GM12892 (cell line): ENCODE measurements at places on chromosomes 4 and X.
A peak's percentile ranks its signal among the peaks of the same experiment; 100 is the strongest.

- no peak for DNase-seq
These were observed at the start of gene SOX3 for GRCh38 chrX:140504371-140505324. SOX3 (minus strand) TSS chrX:140505069; CDS start chrX:140505060, 9 bp downstream.

- no peak for DNase-seq
These were observed 6.7 kb downstream of the SPATA4 start for GRCh38 chr4:176188654-176189053.

- no peak for DNase-seq
These were observed 48.8 kb downstream of the BMX start for GRCh38 chrX:15549189-15550012.

GRCh38 chr4:77092975-77093374 lies 17.2 kb upstream of the CCNI start:
- no peak for DNase-seq

GRCh38 chr4:26812049-26812714 lies 48.5 kb upstream of the STIM2 start:
- DNase-seq = no peak

DNA sequence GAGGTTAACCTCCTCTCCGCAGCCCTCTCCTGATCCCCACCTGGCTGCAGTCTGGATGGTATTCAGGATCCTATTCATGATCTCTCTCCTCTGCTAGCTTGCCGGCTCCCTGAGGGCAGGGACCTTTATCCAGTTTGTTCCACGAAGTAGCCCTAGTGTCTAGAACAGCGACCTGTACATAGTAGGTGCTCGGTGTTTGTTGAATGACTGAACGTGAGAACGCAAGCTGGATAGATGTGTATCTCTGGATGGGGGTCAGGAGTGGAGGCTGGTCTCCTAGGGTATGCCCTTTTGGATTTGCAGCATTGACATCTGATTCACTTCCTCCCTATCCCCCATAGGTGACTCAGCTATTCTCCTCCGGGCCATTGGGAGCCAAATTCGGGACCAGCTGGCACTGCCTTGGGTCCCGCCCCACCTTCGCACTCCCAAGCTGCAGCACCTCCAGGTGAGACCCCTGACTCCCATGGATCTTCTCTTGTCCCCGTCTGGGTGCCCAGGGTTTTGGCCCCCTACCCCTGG lies 7.3 kb downstream of the CCDC22 start:
- no peak for DNase-seq

- DNase-seq = no peak
These were observed 149.3 kb downstream of the CENPC start for GRCh38 chr4:67396008-67396407.

- no peak for DNase-seq
These were observed 534.9 kb upstream of the FTHL17 start for GRCh38 chrX:31606771-31607170.

- no peak for DNase-seq
These were observed 63.7 kb upstream of the CAMK2D start for GRCh38 chr4:113825272-113825671.

DNA sequence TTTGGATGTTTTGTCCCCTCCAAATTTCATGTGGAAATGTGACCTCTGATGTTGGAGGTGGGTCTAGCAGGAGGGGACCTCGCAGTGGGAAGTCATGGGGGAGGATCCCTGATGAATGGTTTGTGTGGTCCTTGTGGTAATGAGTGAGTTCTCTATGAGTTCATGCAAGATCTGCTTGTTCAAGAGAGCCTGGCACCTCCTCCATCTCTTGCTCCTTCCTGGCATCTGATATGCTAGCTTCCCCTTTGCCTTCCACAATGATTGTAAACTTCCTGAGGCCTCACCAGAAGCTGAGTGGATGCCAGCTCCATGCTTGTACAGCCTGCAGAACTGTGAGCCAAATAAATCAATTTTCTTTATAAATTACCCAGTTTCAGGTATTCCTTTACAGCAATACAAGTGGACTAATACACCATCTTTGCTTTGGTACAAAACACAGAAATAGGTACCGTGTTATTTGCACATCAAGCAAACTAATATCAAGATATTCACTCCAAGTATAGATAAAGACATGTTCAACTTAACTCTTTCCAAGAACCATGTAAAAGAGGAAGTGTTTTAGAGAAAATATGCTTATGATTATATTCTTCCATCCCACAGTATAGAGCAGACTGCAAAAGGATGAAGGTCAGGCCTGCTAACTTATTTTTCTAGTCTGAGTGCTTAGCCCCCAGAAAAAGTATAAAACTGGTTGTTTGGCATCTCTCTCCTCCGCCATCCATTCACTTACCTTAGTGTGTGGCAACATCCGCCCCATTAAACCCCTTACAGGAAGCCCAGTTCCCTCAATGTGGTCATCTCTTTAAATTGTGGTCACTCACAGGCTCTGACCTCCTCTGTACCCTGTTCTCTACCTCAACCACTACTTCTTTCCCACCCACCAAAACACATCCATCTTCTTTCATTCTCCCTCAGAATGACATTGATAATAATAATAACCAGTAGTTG lies 6.7 kb downstream of the ARAP2 start:
- no peak for DNase-seq

GRCh38 chr4:78878031-78878430 lies 61.2 kb downstream of the PAQR3 start:
- DNase-seq = no peak

DNA sequence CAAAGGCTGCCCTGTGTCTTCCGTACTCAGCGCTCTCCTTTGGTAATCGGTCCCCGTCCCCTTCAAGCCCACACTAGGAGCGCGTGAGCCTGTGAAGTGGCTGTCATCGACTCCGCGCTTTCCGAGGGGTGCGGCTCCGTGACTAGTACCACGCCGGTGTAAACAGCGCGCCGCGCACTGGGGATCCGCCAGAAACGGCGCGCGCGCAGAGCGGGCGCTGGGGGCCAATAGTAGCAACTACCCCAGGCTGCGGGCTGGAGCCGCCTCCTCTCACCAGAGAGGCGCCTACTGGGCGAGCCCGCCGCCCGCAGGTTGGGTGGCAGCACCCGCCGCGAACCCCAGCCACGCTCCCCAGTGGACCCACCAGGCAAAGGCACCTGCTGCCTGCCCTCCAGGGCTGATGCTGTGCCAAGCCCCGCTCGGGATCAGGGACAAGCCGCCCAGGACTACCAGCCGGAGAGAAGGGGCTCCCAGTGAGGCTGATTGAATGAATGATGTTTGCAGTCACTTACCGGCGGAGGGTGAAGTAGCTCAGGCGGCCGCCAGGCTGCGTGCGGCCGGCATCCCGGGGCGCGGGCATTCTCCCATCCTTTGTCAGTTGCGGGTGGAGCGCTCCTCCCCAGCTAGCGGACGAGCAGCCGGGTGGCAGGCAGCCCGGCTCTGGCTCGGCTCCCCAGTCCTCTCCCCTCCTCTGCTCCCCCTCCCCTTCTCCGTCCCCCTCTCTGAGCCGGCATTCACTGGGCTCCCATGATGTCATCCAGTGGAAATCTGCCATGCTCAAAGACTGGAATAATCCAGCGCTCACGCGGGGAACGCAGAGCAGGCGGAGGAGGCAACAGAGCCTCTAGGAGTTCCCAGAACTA lies 370.3 kb upstream of the SMIM31 start:
- no peak for DNase-seq

DNA sequence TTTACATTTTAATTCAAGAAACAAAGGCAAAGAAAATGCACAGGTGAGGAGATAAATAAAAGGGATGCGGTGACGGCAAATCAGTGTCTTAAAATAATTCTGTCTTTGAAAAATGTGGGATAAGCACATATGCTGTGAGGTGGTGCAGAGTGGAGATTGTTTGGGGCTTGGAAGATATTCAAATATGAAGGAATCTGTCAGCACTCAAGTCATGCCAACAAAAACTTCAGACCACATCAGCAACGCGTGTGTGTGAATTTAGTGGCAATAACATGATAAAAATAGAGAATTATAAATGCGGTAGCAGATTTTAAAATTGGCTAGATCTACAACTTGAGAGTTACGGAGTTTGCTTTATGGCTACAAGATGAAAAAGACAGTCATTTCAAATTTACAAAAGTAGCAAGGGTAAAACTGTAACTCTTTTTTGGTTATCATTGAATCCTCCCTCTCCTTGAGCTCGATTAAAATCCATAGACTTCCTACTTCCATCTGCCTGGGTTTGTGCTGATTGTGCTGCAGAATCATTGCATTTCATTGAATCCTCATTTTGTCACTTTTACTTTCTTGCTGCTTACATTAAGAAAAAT lies 71.5 kb upstream of the VCX2 start:
- DNase-seq = no peak

DNA sequence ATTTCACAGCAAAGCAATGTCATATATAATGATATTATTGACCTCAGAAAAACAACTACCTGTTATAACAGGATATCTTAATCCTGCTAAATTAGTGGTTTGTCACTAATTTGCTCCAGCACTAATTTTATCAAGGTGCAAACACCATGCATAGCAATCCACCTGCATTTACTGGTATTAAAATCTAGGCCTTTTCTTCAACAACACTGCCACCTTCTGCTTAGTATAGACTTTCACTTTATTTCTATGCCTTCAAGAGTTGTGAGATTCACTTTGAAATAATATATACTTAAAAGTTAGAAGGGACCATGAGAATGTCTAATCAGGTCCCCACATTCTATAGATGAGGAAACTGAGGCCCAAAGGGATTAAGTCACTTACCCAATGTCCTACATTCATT lies 82.1 kb upstream of the IQCM start:
- no peak for DNase-seq

GRCh38 chr4:10872833-10873517 lies 188.4 kb upstream of the CLNK start:
- no peak for DNase-seq

DNA sequence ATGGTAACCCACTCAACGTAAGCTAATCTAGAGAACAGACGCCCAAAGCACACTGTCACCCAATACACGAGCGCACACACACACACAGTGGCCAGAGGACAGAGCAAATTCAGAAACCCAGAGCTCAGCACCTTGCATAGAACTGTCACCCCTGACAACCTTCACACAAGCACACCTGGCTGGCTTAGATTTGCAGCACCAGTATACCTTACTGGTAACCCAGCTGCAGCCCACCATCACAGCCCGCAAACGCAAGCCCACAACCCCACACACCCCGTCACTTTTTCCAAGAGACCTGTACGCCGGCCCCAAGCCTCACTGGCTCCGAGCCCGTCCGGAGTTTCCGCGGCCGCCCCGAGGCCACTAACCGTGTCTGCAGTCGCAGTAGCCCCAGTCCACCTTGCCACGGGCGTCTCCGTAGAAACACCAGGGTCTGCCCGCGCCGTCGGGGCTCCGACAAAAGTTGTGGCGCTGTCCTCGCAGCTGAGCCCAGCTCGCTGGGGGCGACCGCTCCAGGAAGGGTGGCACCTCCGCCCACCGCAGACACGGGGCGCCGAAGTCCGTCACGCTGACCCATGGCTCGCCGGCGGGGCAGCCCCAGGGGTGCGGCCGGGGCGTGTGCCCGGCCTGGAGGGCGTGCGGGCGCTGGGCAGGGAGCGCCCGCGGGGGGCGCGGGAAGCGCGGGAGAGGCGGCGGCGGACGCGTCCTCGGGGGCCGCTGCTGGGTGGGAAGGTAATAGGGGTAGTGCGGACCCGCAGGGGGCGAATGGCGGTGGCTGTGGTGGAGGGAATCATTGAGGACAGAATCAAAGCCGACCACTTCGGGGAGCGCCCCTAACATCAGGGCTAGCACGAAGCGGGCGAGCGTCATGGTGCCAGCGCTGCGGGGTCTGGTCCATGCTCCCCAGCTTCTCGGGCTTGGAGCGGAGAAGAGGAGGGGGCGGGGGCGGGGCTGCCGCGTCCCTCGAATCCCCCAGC lies 664 bp downstream of the PRSS12 start:
- DNase-seq = peak; percentile 4

DNA sequence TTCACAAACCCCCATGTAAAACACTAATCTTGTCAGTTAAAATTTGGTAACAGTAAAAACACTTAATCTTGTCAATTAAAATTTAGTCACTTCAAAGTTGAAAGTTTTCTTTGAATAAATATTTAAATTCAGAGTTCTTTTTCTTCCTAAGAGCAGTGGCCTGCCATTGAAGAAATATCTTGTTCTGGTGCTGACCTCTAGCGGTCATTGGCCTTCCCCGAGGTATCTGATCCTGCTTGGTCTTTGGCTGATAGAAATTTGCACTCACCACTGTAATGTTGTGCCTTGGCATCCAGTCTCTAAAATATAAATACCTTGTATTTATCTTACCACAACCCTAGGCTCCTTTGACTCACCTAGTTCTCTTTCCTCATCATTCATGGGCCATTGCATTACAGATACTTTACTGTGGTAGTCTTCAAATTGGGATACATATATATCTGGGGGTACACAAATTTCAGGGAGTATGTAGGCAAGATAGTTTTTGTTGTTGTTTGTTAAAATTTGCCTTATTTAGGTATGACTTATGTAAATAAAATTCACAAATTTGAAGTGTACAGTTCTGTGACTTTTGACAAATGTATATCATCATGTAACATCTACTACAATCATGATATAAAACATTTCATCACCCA lies 6.7 kb upstream of the ART3 start:
- DNase-seq = peak; percentile 37

- DNase-seq = peak; percentile 19
These were observed 66.5 kb upstream of the TMEM184C start for GRCh38 chr4:147550626-147551246.

DNA sequence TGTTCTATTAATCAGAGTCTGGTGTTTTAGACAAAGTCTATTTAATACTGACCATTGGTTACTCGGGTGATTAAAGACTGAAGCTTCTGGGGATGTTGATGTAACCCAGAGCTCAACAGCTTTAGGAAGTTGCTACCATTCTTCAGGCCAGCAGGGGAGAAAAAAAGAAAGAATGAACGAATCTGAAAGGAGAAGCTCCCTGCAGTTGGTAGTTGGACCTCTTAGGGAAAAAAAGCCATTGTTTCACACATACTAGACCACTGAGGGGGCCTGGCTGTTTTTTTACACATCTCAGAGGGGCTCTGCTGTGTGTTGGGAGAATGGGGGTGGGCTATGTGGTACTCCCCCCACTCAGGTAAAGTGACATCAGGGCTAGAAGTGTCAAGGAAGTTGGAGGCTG lies 378.9 kb downstream of the KCNIP4 start:
- DNase-seq = no peak

GRCh38 chr4:109472343-109472761 lies 38.7 kb downstream of the SEC24B start:
- no peak for DNase-seq

- no peak for DNase-seq
These were observed 16.2 kb upstream of the ART3 start for GRCh38 chr4:76058302-76058701.

DNA sequence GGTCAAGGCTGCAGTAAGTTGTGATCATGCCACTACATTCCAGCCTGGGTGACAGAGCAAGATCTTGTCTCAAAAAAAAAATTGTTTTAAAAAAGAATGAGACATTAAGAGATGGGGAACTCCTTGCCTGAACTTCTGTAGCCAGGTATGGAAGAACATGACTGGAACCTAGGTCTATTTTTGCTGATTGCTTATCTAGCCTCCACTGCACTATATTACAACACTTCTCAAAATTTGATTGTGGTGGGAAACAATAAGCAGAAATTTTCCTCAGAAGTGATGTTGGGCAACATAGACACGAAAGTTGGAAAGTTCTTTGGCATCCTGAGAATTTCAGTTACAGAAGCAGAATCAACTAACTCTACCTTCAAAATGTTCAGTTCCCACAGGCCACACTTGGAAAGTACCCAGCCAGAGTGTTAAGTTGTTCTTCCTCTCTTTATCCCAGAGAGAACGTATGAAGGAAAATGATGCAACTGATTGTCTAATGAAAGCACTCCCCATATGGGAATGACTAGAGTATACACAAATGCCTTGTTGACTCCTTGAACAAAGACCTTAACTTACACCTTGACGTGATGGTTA lies 50.0 kb downstream of the LUZP4 start:
- DNase-seq = no peak
